ENCODE measurements at places on chromosomes 7 and 10. TPM values are rescaled to one million over a fixed set of nuclear protein-coding genes. Genes with fewer than 3 reads are reported as not detected.

GRCh38 chr7:99579281-99579955 is 18.6 kb upstream of the TMEM225B start:
- no peak for DNase-seq

GRCh38 chr7:137196648-137197047 is 146.9 kb downstream of the PTN start:
- DNase-seq, result no peak

DNA sequence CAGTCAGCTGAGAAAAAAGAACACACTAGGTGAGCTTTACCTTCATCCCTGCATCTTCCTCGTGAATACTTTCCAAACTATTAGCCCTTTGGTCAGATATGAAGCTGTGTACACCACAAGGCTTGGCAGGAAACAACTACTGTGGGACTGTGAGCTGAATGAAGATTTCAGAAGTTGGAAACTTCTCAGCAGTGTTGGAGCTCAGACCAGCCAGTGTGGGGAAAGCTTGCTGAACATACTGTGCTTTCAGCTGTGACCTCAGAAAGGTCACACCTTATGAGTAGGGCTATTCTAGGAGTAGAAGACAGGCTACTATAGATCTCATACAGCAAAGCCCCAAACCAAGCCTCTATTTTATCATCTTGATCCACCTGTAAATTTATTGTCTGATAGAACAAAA is 123.6 kb downstream of the EXOC4 start:
- DNase-seq, result no peak

Gene TMEM176B
- 45.2 TPM for total RNA-seq

Gene PTF1A
- not detected for total RNA-seq
